ENCODE measurements at places on chromosomes 6 and 20.

- DNase-seq = no peak
Observed at GRCh38 chr6:56327946-56328727, 80.8 kb upstream of the COL21A1 start.

GRCh38 chr6:132390017-132390416 lies 11.3 kb downstream of the MOXD1 start:
- DNase-seq = no peak

- DNase-seq = no peak
Observed at GRCh38 chr6:111230351-111231089, 143.2 kb downstream of the SLC16A10 start.

DNA sequence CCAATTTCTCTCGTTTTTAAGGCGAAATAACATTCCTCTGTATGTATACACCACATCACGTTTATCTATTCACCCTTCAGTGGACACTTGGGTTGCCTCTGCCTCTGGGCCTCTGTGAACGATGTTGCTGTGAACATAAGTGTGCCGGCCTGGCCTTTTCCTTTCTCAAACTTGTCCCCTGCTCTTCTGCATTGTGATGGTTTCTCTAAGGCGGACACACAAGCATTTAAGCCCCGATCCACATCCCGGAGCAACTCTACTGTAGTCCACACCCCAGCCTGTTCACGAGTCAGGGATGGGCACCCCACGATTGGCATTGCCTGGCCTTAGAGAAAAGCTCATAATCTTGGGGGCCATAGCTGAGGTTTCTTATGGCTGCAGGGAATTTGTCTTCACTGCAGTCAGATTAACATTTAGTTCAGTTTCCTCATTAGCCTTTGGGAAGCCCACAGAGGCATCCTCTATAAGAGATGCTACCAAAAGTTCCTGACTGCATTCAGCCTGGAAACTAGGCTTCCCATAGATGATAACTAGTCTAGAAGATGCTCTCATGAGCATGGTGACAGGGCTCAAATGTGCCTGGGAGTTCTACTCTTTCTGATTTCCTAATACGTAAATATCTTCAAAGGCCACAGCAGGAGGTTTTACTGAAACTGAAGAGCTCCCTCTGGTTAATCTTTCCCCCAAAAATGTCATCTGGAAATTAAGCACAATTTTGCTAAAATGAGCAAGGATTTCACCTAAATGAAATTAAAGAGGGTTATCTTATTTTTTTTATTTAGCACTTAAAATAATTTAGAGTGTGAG lies 762 bp downstream of the ZC3H12D start:
- DNase-seq = peak; percentile 35

- DNase-seq = no peak
Observed at GRCh38 chr20:53872081-53872541, 198.3 kb downstream of the BCAS1 start.

DNA sequence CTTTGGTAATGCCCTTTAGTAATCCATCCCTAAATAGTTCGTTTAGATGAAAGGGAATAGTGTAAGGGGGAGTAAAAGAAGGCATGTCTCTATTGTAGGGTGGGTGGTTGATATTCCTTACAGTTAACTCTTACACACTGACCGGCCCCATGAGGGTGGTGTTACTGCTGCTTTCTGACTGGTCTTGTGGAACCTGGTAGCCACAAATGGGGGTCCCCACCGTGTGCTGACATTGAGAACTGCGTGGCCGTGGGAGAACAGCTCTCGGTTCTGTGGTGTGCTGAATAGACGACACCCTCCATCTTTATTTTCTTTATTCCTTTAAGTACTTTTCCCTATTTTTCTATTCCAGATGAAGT lies 19.3 kb downstream of the MRAP2 start:
- no peak for DNase-seq

GRCh38 chr6:116073765-116074440 lies 13.2 kb upstream of the FRK start:
- no peak for DNase-seq

- DNase-seq = no peak
Observed at GRCh38 chr6:54802775-54803634, 43.6 kb upstream of the FAM83B start.

DNA sequence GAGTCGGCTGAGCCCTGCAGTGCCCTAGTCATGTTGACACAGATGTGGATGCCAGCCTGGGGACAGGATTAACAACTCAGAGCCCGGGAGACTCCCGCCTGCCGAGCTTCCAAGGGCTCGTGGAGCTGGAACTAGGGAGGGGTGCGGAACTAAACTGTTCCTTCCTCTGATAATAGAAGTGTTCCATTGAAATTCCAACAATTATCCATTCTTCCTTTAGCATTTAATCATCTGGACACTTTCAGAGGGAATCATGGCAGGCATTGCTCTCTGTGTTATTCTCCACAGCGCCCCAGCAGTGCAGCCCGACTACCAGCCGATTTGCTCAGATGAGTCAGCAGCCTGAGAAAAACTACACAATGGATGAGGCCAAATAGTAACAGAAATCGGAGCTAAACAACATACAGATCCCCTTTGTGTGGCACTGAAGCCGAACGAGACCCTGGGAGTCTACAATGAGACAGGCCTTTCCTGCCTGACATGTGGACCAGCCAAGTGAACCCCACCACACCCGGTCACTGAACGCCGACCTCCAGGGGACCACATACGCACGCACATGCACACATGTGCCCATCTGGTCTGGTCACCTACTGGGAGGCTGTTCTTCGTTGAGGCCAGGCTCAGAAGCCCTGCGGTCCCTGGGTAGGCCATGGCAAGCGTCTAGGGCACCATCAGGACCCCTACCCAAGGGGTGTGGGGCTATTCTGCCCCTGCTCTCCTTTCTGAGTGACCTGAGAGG lies 238.4 kb upstream of the AFDN start:
- no peak for DNase-seq

- DNase-seq = no peak
Observed at GRCh38 chr6:106446287-106446885, 85.9 kb downstream of the CRYBG1 start.

- no peak for DNase-seq
Observed at GRCh38 chr6:136077834-136078576, 172.1 kb downstream of the MTFR2 start.

DNA sequence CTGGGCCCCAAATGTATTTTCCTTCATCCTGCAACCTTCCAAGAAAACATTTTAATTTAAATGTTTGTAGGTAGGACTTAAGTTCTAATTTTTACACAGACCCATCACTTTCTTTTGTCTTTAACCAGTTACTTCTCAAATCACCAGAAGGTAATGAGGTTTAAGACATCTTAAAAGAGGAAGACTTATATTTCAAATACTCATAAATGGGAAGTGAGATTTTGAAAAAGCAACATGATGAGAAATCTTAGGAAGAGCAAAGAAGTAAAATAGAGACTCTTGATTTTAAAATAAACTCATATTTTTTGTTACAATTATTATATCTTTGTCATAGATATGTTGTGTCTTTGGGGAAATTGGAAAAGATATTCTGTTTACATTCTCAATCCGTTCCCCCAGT lies 82.3 kb downstream of the SYNE1 start:
- DNase-seq = no peak

DNA sequence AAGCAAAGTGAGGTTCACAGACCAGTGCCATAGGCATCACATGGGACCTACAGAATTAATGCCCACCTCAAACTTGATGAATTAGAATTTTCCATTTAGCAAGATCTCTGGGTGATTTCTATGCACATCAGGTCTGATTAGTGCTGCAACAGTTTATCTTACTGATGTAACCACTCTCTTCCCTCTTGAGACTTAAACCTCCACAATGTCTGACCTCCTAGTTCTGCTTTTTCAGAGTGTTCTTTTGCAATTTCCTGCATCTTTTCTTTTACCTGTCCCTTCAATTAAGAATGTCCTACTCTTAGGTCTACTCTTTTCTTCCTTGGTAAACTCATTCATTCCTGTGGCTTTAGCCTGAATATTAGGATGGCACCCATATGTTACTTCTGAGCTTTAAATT lies 615.3 kb downstream of the TFAP2A start:
- no peak for DNase-seq

DNA sequence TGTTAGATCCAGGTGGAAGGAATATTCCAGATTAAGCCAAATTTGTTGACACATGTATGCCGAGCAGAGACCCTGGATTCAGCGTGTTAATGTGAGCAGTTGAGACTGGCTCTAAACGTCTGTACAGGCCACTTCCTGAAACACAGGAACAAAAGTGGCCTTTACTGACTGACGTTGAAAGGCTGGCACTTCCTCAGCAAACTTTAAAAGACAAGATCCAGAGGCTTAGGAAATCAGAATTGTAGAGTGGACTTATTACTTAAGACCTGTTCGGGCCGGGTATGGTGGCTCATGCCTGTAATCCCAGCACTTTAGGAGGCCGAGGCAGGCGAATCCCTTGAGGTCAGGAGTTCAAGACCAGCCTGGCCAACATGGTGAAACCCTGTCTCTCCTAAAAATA lies 125.7 kb upstream of the ARID1B start:
- DNase-seq = no peak

DNA sequence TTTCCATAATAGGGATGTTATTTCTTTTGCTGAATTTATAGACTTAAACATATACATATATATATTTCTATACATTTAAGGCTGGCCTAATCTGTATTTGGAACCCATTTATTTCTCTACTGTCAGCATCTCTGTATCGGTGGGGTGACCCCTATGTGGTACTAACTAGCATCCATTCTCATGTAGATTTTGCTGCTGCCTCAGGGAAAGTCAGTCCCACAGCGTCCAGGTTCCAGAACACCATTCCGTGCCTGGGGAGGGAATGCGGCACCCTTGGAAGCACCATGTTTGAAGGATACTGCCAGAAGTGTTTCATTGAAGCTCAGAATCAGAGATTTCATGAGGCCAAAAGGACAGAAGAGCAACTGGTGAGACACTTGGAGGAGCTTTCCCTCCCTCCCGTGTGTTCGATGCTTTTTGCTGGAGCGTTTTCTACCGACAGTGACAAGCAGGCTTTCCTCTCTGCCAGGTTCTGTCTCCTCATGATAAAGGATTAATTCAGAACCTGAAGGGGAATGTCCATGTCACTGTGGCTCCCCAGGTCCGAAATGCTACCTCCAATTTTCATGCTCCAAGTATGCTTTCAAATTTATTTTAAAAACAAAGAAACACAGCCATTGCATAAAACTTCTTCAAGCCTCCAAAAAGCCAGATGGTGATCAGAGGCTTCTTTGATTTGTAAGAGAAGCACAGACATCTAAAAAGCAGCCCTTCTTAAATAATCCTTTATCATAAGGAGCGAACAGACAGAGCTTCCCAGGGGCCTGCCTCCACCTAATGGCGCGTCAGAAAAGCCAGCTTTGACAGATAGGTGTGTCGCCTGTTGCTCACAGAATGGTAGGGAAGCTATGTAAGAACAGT lies 13.1 kb downstream of the TNFAIP3 start:
- no peak for DNase-seq

DNA sequence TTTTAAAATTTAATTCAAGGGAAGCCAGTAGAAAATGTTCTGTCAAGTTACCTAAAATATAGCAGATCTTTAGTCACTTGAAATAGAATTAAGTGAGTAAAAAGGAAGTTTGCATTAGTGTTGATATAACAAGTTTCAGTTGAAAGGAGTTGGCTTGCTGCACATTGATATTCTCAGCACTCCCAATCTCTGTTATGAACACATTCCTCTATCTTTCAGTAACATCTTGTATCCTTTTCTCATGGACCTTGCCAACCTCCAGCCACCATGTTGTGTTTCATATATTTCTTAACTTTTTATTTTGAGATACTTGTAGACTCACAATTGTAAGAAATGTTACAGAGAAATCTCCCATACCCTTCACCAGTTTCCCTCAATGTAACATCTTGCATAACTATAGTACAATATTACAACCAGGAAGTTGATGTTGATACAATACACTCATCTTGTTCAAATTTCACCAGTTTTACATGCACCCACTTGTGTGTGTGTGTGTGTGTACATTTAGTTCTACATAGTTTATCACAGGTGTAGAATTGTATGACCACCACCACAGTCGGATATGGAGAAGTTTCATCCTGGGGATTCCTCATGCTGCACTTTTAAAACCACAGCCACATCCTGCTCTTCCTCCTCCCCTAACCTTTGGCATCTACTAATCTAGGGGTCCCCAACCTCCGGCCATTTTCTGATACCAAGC lies 20.2 kb upstream of the PAQR8 start:
- DNase-seq = no peak

DNA sequence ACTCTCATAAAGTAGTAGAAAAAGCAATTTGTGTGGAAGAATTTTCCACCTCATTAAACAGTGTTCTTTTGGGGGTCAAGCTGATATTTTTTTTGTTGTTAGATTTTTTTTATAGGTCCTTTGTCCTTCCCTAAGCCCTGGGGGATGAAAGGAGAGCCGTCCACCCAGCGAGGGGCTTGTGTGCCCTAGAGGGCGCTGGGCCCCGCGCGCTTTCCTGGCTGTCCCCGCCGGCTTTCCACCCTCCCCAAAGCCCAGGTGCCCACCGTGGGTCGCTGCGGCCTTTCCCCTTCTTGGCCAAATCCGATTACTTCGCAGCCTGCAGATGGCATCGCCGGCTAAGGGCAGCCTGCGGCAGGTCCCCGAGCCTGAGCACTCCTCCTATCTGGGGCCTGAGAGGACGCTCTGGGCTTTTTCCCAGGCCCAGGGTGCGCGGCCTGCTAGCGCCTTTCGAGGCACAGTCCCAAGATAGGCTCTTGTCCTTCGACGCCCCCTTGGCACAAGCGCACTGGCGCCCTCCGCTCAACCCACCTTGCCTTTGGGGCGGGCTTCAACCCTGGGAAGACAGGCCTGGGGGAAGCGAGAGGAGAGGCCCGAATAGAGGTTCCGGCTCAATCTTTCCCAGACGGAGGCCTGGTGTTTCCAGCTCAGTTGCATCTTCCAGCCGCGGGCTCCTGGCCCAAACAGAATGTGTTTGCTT lies 33.6 kb downstream of the TFAP2A start:
- no peak for DNase-seq

- DNase-seq = no peak
Observed at GRCh38 chr20:35541118-35541782, 628 bp upstream of the ERGIC3 start.

Measured in activated T-cell treated with anti-CD3 and anti-CD28 coated beads, Interleukin-2, amount 50 U/mL, for 48 hours (primary cell).